ENCODE measurements at places on chromosomes 4 and X.
A peak's percentile ranks its signal among the peaks of the same experiment; 100 is the strongest.

GRCh38 chr4:23768541-23768940 lies 121.3 kb downstream of the PPARGC1A start:
- DNase-seq: no peak

DNA sequence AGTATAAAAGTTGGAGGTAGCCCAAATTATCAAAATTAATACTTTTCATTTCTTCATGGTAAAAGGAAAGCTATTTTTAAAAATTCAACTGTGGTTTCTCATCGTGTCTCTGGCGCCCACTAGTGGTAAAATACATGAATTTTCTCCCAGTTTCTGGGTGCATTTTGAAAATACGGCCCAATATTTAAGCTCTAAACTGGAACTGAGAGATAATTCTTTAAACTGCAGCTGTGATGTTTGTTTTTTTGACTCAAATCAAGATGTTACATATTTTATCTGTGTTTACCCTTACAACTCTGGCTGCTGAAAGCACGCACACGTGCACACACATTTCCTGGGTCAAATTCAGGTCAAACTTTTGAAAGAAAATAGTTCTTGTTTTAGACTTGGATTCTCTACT lies 123.9 kb upstream of the ACSL4 start:
- DNase-seq: no peak

- DNase-seq: no peak
Observed at GRCh38 chrX:16060252-16060651, 63.1 kb upstream of the GRPR start.

- no peak for DNase-seq
Observed at GRCh38 chr4:73648478-73648877, 28.2 kb upstream of the RASSF6 start.

DNA sequence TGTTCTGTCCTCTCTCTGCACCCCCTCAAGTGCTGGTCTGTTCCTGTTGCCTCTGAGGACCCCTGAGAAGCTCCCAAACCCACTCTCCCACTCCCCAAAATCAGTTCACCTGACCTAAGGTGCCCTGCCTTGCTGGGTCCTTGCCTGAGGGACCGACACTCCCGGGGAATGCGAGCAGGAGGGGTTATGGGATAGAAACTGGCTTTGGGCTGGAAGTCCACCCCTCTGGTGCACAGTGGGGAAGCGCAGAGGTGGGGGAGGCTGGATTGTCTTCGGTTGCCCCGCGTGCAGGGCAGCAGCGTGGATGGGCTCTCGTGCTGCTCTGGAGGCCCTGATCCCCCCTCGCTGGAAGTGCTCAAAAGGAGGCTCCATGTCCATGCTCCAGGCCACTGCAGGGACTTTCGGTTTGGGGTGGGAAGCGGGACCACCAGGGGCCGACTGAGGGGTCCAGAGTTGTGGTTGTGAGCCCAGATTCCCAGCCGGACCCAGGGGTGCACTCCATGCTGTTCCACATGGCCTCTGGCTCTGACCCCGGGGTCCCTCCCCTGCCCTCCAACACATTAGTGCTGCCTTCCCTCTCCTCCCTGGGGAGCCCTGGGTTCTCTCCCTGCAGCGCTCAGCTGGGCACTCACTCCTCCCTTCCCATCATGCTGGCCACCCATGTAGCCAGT lies 7.6 kb downstream of the SORCS2 start:
- no peak for DNase-seq

GRCh38 chr4:76059750-76060149 lies 14.8 kb upstream of the ART3 start:
- no peak for DNase-seq

DNA sequence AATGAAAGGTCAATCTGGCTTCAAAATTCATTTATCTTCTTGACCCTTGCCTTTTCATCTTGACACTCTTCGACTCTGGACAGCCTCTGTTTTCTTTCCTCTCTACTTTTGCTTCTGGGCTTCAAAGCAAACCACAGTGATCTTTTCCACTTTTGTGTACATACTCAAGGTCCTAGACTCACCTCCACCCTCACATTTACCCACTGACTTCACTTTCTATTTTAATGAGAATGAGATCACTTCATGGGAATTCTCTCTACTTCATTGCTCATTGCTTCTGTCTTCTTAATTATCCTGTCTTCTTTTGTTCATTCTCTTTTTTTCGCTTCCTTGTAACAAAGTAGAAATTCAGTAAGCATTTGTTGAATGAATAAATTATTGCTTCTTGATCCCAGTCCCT lies 330.1 kb upstream of the HAND2 start:
- no peak for DNase-seq

GRCh38 chr4:147513091-147513490 lies 32.2 kb downstream of the EDNRA start:
- no peak for DNase-seq

- no peak for DNase-seq
Observed at GRCh38 chr4:39178706-39179105, 3.6 kb upstream of the WDR19 start.

DNA sequence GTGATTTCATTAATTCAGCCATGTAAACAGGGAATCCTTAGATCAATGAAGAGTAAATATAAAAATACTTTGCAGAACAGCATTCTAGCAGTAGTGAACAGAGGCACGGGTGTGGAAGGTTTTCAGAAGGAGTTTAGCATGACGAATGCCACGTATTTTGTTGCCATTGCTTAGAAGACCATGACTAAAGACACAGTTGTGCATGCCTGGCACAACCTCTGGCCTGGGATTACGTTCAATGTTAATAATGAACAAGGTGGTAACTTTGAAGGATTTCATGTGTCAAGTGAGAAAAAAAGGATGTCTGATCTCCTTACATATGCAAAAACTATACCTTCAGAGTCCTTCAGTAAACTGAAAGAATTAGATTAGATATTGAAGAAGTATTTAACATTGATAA lies 171.9 kb downstream of the MAGEB5 start:
- DNase-seq: no peak

DNA sequence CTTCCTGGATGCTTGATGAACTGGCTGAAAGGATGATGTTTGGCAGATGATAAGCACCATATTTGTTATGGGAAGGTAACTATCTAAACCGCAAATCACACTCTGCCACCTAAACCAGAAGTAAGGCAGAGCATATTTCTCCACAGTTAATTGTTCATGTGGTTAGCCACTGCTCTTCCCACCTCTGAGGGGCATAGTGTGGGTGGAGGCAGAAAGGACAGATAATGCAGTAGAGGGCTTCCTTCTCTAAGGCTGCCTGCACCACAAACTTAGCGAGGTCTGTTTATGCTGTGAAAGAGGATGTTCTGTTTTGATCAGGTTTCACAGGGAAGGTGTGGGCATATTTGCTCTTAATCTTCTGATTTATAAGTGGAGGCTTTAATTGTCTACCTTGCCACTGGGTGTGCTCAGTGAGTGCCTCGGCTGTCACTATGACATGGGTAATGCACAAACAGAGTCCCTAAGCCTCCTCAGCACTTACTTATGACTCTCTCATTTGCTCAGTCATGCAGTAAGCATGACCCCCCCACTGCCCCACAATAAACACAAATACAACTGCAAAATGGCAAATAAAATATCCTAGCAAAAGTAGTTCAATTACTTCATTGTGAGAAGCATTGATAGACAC lies 401.0 kb downstream of the TMA16 start:
- peak; percentile 0 for DNase-seq

GRCh38 chr4:155007660-155008176 lies 200.7 kb upstream of the NPY2R start:
- no peak for DNase-seq

- DNase-seq: no peak
Observed at GRCh38 chr4:48649505-48649904, 130.6 kb downstream of the FRYL start.
